MCF 10A (cell line): ENCODE measurements at places on chromosomes 3 and 15.

- DNase-seq = peak; percentile 76
These were observed 27.1 kb upstream of the C3orf49 start for GRCh38 chr3:63791974-63792373.

- no peak for DNase-seq
These were observed 20.0 kb upstream of the TRH start for GRCh38 chr3:129954514-129954913.

GRCh38 chr3:151093905-151094304 lies 8.4 kb downstream of the MED12L start:
- DNase-seq = no peak

GRCh38 chr3:50584391-50584790 lies 15.1 kb downstream of the HEMK1 start:
- DNase-seq = no peak

DNA sequence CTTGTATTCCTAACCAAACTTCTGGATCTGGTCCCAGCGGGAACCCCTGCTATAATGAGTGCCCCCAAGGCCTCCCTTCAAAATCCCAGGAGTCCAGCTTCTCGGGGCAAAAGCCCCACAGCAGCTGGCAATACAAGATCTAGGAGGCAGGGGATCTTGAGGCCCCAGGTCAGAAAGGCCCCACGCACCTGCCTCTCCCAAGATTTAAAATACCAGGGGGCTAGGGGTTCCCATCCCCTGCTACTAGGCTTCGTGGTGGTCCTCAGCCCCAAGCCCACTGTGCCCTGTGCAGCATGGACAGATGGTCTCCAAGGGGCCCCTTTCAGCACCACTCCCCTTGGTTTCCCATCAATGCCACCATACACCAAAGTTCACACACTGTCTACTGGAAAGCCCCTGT lies 15.8 kb upstream of the CYP11A1 start:
- no peak for DNase-seq

- no peak for DNase-seq
These were observed 64.1 kb upstream of the RPL32 start for GRCh38 chr3:12905316-12906071.

- DNase-seq = peak; percentile 41
These were observed 37.8 kb downstream of the BOC start for GRCh38 chr3:113249111-113249510.

DNA sequence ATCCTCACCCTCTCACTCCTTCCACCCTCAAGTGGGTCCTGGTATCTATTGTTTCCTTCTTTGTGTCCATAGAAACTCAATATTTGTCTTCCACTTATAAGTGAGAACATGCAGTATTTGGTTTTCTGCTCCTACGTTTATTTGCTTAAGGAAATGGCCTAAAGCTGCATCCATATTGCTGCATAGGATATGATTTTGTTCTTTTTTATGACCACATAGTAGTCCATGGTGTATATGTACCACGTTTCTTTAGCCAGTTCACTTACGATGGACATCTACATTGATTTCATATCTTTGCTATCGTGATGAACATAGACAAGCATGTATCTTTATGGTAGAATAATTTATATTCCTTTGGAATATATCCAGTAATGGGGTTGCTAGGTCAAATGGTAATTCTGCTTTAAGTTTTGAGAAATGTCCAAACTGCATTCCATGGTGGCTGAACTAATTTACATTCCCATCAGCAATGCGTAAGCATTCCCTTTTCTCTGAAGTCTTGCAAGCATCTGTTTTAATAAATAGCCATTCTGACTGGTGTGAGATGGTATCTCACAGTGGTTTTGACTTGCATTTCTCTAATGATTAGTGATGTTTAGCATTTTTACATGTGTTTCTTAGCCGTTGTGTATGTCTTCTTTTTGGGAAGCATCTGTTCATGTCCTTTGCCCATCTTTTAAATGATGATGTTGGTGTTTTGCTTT lies 650.2 kb downstream of the ZNF385D start:
- no peak for DNase-seq

DNA sequence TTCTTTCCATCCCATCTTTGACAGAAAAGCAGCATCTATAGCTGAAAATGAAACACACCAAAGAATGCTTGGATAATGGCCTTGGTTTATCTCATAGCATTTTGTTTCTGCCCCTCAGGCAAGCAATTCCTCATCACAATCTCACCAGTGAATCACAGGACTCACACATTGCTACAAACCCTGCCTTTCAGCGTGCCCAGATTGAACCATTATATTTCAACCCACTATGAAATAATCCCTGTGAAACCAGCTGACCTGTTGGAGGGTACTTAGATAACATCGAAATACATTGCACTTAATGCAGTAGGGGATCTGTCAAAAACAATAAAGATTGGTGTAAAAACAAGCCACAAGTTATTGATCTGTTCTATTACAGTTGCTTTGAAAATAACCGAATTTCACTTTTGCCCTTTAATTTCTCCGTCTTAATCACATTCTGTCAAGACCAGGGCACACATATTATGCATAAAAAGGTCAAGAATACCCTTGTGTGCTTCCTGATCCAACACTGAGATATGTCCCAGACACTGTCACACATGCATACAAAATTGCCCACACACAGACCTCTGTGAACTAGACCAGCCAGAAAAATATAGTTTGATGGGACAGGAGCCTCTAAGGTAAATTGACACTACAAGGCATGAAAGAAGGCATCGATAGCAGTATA lies 839.8 kb downstream of the NTRK3 start:
- DNase-seq = no peak

DNA sequence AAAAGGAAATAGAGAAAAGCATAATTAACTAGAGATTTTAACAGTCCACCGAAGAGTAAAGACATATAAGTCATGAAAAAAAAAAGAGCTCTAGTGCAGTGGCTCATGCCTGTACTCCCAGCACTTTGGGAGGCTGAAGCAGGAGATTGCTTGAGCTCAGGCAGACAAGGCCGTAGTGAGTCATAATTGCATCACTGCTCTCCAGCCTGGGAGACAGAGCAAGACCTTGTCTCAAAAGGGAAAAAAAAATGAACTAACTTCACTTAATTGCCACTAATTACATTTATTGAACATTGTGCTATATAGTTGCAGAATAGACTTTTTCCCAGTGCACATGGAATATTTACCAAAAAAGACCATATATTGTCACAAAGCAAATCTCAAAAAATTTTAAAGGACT lies 221.8 kb downstream of the CBLB start:
- DNase-seq = peak; percentile 91

DNA sequence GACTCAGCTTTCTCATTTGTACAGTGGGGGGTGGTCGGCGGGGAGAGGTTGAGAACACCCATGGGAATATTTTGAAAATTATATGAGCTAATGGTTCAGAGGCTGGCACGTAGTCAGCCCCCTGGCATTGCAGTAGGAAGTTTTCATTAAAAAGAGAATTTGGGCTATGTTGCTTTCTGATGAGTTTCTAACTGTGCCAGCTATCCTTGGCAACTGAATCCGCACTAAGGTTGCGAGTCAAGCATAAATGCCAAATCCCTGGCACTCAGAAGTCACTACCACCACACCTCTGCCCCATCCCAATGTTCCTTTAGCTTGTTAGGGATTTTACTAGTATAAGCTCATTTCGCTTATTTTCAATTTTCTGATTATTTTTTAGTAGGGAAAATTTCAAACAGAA lies 91.6 kb downstream of the DNASE1L3 start:
- DNase-seq = no peak
